ENCODE measurements at places on chromosomes 16 and 17.
A peak's percentile ranks its signal among the peaks of the same experiment; 100 is the strongest.

- DNase-seq, result peak; percentile 40
Measured at GRCh38 chr17:63550817-63551639, 751 bp downstream of the DCAF7 start.

GRCh38 chr17:31907342-31907962, 5.9 kb upstream of the UTP6 start:
- DNase-seq, result peak; percentile 37

- DNase-seq, result no peak
Measured at GRCh38 chr16:17131351-17131750, 339.4 kb downstream of the XYLT1 start.

GRCh38 chr16:4746991-4747574, 12.7 kb downstream of the DNAAF8 start:
- no peak for DNase-seq

DNA sequence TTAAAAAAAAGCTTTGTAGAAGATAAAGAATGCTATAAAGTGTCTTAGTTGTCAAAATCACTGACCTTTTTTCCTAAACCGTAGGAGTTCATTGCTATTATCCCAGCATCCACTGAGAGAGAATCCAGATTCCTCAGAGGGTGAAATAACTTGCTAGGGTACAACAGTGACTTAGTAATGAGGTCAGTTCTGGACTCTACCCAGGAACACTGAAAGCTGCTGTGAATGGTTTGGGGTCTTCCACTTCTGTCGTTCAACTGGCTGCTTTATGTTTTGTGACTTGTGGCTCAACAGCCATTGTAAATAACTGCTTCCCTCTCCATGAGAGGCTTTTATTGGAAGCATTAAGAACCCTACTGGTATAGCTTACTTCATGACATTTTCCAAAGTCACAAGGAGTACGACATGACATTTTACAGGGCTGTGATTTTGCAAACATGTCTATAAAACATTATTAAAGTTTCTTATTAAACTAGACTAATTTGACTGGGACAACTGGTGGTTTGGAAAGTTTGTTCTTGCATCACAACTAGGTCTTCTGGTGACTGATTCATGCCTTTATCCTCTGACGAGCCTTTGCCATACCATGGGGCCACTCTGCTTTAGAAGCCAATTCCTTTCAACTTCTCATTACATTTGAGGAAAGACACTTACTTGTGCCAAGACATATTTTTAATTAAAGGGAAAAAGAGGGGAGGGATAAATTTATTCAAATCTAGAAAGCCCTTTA, 92.2 kb upstream of the CDH11 start:
- DNase-seq, result no peak

GRCh38 chr16:11015076-11015475, 70.7 kb downstream of the CLEC16A start:
- DNase-seq, result no peak

DNA sequence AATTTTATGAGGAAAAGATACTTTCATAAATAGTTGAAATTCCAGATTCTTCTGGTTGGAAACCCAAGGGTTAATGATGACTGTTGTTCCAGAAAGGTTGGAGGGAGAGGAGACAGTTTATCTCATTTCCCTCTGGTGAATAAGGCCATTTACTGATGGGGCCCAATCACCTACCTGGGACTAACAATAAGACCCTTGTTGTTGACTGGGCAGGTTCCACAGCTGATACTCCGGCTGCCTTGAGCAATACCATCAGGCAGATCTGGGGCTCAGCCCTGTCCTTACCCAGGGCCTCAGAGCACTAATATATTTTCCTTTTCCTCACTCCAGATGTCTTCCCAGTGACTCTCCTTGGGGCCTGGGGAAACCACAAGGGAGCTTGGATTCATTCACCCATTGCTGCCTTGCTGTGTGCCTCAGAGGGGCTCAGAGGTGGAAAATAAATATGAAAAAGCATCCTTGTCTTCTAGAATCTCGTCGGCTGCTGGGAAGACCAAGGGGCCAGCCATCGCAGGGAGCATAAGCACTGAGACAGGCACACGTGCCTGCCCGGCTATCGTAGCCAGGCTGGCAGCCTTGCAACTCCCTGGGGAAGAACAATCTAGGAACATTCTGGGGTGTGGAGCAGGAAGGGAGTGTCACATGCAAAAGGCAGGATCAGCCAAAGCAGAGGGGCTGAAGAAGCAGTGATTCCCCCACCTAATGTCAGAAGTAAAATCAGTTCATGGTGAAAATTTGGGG, 54.4 kb downstream of the MPRIP start:
- DNase-seq, result no peak

- no peak for DNase-seq
Measured at GRCh38 chr17:60640503-60640902, 37.1 kb upstream of the BCAS3 start.

DNA sequence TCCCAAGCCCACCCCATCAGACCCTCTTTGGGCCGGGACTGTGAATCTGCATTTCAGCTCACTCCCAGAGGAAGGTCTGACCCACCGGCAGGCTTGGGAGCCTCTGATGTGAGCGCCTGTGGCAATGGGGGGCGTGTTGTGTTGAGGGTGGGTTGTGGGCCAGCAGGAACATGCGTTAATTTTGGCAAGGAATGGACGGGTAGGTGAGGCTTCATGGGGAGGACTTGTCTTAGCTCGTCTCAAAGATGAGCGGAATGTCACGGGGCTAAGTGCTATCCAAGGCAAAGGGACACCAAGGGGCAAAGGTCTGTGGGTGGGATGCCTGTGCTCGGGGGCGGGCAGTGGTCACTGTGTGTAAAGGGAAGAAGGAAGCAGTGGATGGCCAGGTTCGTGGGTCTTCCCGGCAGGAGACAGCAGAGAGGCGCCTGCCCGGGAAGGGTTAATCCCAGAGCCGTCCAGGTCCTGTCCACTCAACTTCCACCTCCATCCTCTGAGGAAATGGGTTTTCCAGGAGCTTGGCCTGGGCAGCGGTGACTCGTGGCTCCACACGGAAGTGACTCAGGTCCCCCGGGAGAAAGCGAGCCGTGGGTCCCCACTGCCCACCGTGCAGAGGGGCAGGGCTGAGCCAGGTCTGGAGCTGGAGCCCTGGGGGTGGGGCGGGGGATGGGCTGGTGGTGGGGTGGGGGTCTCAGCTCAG, 17.4 kb downstream of the ADGRG1 start:
- DNase-seq, result no peak

DNA sequence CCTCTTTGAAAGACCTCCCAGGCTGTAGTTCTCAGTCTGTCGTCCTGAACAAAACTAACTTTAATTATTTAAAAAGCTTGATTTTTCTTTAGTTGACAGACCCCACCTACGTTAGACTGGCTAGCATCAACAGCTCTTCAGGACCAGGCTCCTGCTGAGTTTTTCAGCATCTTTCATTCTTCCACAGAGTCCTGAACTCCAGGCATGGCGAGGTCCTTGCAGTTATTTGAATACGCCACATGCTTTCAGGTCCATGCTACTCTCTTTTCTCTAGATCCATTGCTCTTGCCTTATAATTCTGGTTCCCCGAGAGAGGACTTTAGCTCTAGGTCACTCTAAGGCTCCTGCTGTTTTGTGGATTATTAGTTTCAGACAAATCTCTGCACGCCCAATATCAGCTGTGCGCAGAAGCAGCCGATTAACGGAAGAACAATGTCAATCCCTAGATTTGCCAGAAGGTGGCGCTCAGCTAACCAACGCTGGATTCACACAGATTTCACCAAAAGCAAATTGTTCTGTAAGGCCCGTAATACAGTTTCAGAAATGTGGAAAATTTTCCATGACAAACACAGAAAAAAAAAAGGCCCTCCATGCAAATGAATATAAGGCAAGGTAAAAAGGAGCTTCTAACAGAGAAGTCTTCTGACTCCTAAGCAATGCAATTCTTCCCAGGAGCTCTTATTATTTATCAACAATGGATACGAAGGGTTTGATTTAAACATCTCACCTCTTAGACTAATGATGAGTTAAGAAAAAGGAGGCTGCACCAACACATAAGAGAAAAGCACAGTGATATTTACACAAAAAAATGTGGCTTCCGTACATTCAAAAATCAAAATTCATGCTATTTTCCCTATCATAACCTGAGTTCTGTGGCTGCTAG, 33.5 kb upstream of the BCO1 start:
- peak; percentile 6 for DNase-seq

- DNase-seq, result no peak
Measured at GRCh38 chr17:2841606-2842005, 45.4 kb downstream of the RAP1GAP2 start.

DNA sequence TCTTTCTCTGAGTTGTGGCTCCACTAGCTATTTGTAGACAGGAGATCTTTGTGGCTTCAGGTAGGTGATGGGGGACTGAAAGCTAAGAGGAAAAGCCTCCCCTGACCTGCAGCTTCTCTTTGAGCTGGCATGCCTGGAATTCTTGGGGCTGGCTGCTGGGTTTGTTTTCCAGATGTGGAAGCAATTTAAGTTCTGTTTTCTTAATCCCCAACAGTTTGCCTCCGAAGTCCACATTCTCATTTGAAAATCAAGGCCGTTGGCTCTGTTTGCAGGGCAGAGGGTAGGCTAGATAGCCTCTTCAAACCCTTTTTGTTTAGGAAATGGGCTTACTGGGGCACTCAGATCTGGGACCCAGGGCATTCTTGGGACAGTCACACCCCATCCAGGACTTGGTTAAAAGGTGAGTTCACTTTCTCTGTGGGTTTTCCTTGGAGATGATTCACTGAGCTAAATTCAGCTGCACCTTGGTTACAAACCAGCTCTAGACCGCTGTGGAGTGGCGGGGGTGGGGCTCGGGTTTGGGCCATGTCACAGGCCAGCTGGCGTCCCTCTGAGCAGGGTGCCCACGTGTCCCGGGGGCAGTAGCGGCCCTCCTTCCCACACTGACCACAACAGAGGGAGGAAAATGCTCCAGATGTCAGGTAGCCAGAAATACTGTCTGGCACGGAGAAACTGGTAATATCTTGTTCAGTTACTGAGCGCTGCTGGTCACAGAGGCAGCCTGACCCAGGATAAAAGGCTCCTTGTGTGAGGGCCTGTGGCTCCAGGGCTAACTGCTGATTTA, 108.5 kb downstream of the RAB11FIP4 start:
- DNase-seq, result no peak

- DNase-seq, result no peak
Measured at GRCh38 chr16:49281480-49281842, at the start of gene CBLN1. Gene CBLN1 (minus strand): TSS chr16:49281838. CDS start chr16:49281465, 373 bp downstream.

- DNase-seq, result no peak
Measured at GRCh38 chr16:20707461-20707860, 10.0 kb upstream of the ACSM1 start.

GRCh38 chr17:45775576-45776011, 8.5 kb upstream of the CRHR1 start:
- DNase-seq, result peak; percentile 84

GRCh38 chr16:72991211-72991610, 56.7 kb downstream of the ZFHX3 start:
- no peak for DNase-seq

- DNase-seq, result no peak
Measured at GRCh38 chr17:48641541-48642058, 15.4 kb upstream of the HOXB9 start.

- DNase-seq, result no peak
Measured at GRCh38 chr16:55221836-55222235, 102.2 kb upstream of the IRX6 start.

DNA sequence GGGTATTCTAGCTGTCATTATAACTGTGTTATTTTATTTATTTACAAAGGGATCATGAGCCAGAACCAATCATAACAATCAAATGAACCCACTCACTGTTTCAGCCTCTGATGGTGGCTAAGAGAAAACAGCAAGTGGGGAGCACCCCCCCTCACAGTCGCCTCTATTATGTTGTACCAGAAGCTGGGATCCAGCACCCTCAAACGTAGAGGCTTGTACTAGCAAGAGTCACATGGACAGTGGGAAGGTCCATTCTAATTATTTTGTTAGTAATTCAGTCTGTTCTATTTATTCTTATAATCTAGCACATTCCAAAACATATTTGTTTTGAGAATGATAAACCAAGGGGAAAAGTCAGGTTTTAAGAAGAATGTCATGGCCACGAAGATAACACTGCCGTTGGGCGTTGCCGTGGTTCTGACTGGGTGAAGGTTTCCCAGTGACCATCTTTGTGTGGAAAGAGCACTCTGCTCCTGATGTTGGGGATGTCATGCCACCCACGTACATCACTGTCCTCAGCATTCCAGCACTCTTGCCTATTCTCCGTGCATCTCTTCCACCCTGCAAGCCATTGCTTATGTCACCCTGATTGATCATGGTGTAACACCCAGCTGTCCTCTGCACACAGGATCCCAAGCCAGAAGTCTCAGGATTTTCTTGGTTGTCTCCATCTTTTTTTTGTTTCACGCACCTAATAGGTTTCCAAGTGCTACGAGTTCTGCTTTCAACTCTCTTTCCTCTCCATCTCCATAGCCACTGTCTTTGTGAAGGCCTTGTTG, 205.8 kb downstream of the PRKCA start:
- DNase-seq, result no peak

DNA sequence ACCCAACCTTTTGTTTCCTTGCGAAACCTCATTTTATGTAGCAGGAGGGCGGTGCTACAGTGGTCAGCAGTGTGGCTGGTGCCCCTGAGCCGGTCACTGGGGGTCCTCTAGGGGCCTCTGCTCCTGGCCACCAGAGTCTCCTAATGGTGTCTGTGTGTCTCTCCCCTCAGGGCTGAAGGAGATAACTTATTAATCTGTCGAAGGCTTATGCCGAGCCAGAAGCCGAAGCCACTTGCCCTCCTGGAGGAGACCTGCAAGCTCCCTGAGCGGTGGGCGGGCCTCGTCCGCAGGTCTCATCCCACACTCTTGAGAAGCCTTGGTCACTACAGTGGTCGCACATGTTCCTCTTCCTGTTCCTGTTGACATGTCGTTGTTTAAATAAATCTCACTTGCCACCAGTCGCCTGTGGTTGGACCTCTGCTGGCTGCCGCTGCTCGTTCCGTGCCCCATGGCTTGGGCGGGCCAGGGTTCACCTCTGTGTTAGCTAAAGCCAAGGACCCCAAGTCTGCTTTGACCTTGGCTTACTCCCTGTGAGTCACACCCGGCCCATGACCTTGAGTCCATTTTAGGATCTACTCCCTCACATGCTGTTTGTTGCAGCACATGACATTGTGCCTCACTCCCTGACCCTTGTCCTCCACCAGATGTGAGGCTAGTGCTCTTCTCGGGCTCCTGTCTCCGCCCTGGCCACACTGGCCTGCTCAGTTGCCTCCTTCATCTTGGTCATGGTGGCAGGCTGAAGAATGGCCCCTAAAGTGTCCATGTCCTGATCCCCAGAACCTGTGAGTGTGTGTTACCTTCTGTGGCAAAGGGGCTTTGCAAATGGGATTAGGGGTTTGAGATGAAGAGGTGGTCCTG, 38.7 kb upstream of the AQP8 start:
- DNase-seq, result no peak

DNA sequence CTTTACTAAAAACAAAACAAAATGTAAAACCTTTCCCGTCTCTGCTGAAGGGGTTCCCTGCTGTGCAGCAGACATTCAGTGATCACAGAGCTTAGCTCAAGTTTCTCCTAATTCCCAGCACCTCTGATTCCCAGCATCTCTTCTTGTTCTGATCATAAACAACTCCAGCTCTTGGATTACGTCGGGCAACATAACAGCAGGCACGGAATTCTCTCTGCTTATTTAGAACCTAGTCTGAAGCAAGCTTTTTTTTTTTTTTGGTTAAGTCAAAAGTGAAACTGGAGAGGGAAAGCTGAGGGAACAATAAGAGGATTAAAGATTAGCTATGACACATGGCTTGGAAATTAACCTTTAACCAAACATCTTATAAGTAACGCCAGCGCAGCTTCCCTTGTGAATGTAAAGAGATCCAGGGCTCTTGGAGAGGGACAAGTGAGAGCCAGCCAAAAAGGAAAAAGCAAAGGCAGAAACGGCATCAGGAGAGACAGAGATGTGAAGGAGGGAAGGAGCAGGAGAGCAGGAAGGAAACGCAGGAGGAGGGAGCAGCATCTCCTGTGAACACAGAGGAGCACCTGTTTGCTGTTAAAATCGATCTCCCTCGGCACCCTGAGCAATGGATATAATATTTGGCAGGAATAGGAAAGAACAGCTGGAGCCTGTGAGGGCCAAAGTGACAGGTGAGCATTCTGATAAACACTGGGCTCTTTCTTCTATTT, at the start of gene BCO1:
Gene BCO1, plus strand, starts transcription at position 394 of the 716 bp plus-strand sequence. Its CDS starts 220 bp downstream, at position 614.
- peak; percentile 6 for DNase-seq

Data from NCI-H2081 (cell line).